ENCODE measurements at places on chromosomes 3 and 15. TPM values are rescaled to one million over a fixed set of nuclear protein-coding genes. Genes with fewer than 3 reads are reported as not detected.

DNA sequence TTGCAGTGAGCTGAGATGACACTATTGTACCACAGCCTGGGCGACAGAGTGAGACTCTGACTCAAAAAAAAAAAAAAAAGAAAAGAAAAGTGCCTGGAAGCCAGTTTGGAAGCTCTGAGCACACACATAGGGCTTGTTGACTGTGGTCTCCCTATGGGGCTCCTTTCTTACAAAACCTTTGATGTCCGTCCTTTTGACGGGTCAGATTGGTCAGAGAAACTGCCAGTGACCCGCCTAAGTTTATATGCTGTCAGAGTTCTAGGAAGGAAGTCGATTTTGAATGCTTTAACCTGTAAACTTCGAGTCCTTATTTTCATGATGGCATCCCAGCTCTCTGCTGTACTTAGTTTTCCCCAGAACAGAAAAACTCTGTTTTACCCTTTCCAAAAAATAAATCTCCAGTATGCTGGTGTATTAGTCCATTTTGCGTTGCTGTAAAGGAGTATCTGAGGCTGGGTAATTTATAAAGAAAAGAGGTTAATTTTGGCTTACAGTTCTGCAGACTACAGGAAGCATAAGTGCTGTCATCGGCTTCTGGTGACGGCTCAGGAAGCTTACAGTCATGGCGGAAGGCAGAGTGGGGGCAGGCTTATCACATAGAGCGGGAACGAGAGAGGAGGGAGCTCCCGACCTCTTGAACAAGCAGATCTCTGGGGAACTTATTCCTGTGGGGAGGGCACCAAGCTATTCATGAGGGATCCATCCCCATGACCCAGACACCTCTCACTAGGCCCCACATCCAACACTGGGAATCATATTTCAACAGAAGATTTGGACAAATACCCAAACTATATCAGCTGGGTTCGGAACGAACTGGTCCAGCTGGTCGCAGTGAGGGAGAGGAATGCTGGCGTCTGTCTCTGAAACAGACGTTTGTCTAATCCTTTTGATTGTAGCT is 72.3 kb downstream of the LMLN start:
- H3K36me3 ChIP-seq, result no peaks in the 10 kb centered on the region
- no peak overlapping the region for H3K4me3 ChIP-seq
- H3K4me1 ChIP-seq, result no peaks in the 10 kb centered on the region
- no peak for DNase-seq

CCDC32 gene
- 66.3 TPM for total RNA-seq

COL6A6 gene
- total RNA-seq, result not detected

DNA sequence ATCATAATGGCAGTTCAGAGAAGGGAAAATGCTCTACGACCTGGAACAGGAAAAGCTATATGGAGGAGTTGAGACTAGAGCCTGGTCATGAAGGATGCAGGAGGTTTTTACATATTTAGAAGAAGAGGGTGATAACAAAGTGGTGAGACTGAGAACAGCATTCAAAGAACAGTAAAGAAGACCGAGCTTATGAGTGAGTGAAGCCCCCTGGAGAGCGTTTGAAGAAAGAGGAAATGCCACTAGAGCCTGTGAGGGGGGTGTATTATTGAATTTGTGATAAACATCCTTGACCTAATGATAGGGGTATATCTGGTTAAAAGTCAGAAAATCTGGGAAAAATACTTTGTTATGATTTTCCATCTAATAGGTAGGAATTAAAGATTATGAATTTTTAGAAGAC is 4.2 kb downstream of the PARP9 start:
- peaks cover 61% of the 10 kb centered on the region for H3K36me3 ChIP-seq
- H3K27ac ChIP-seq, result no peak overlapping the region
- no peak for DNase-seq
- H3K27me3 ChIP-seq, result no peaks in the 10 kb centered on the region
- no peak overlapping the region for H3K4me3 ChIP-seq

DNA sequence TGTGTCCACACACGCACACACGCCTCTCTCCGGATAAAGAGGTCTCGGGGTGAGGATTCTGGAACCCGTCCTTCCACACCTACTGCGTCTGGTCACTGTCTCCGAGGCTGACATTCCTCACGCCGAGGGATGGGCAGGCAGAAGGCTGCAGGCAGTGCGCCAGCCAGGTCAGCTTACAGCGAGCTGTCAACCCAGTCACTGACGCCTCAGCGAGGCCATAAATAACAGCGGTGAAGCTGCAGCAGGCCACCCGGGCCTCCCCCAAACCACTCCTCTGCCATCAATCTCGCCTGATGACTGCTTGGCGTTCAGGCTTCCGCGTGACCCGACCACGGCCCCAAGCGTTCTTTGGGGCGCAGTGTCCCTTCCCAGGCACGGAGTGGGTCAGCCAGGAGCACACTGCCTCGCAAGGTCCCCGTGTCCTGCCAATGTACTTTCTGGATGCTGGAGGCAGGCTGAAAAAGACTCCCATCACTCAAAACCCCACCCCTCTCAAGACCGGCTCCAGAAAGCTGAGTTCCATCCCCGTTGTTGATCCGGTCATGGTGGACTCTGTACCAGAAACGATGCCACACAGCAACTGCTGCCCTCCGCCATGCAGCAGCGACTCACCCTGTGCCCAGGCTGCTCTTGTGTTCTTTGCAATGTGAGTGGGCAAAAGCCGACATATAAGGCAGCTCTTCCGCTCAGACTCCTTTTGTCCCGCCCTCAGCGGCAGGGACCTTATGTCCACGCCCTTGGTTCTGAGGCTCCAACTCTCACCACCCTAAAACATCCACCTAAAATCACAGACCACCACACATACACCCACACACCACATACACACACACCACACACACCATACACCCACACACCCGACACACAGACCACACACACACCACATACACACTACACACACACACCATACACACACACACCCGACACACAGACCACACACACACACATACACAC is 27.1 kb downstream of the CPN2 start:
- peaks cover 2% of the 10 kb centered on the region for H3K27me3 ChIP-seq
- H3K36me3 ChIP-seq, result no peaks in the 10 kb centered on the region
- H3K4me1 ChIP-seq, result no peaks in the 10 kb centered on the region
- H3K27ac ChIP-seq, result no peak overlapping the region
- H3K4me3 ChIP-seq, result no peak overlapping the region
- DNase-seq, result no peak

- DNase-seq, result no peak
- no peak overlapping the region for H3K4me3 ChIP-seq
- no peaks in the 10 kb centered on the region for H3K36me3 ChIP-seq
- no peak overlapping the region for H3K27ac ChIP-seq
These were observed 17.4 kb upstream of the ADPGK start for GRCh38 chr15:72800833-72801481.
